ENCODE measurements at places on chromosomes 1 and 21.

DNA sequence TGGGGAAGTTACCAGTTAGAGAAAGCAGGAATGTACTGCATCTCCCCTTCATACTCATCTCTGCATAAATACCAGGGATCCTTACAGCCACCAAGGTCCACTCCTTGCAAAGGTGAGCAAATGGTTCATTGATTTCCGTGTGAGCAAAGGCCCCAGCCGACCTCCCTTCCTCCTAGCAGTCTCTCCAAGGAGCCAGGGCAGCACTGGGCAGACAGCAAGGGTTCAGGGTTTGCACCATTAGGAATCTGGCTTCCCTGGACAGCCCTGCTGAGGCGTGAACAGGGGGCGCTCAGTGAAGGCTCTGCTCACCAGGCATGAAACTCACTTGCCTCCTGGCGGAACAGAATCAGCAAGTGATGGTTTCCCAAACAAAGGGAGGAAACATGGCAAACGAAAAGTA lies 65.7 kb downstream of the MRPL37 start:
- no peak for DNase-seq

DNA sequence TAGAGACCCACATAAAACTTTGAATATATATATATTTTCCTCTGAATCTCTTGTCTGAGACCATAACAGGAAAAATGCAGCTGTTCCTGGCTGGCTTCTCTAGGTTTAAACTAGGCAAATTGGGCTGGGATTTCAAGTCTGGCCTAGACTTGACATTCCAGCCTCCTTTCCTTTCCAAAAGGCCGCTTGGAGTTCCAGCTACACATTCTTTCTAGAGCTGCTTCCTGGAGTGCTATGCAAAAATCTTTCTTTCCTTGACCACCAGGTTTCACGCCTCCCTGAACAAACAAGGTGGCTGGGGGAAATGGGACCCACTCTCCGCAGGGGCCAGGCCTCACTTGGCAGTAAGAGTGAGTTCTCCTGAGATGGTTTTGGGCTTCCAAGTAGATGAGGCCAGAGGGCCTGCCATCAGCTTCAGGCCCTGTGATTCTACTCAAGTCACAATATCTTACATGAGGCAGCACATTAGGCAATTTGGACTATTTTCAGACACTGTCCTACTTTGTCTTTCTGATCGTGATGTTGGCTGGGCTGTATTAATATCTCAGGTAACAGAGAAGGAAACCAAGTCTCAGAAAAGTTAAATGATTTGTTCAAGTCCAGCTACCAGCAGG lies 102.4 kb downstream of the FAM78B start:
- DNase-seq, result peak; percentile 59

DNA sequence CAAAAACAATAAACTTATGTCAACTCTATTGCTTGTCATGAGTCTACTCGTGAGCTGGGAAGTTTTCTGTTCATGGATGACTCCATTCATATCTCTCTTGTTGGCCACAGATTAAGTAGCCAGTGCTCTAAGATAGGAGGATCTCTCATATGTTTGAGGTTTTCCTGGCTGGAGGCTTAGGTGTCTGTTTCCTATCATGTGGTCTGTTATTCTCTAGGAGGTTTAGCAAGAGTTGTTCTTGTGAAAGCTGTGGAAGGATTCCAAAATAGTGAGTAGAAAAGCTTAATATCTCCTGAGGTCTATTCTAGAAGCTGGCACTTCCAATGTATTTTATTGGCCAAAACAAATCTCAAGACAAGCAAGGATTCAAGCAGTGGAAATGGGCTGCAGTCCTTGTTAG lies 5.8 kb upstream of the KRTAP20-2 start:
- DNase-seq, result no peak

GRCh38 chr1:8423269-8423691 lies 105.4 kb downstream of the SLC45A1 start:
- DNase-seq, result peak; percentile 65

DNA sequence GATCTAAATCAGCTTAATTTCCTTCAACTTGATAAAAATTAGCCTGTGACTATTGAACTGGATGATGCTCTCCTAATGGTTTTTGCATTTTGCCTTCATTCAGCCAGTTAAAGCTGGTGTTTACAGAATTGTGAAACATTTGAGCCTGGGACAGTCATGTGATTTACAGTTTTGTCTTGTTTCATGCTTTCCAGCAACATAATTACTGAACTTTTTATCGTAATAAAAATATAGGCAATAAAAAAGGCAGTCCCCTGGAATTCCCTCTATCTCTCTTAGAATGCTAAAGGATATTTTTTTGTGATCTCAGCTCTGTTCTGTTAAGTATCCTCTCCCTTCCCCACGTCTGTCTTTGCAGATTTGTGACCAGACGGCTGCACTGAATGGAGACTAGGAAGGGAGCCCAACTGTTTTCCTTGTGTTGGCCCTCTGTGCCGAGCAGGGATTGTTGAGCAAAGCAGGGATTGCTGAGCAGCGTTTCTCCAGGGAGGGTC lies 70.3 kb upstream of the RGL1 start:
- DNase-seq, result no peak

- DNase-seq, result no peak
Observed at GRCh38 chr21:28066076-28066475, 926.6 kb downstream of the LTN1 start.

DNA sequence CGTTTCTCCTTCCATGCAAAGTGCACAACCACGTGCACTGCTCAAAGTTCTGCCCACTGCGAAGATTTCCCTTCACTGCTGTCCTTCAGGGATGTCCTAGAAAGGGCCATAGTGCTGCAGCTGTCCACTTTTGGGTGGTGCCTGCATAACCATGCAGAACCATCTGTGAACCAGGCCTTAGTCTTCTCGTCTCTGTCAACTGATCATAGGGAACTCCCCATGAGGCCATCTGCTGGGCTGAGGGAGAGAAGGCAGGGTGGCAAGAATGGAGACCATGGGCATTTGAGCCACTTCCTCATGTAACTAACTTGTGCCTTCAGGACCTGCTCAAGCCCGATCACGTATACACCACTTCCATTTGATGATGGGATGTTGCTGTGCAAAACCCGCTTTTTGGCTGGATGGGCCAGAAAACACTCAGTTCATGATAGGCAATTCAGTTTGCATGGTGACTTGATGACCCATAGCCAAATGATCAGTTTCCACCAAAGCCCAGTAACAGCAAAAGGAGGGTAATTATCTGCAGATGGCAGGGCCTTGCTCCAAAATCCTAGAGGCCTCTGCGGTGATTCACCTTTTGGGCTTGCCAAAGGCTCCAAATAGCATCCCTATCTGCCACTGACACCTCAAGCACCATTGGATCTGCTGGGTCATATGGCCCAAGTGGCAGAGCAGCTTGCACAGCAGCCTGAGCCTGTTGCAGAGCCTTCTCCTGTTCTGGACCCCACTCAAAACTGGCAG lies 9.5 kb downstream of the ST6GALNAC5 start:
- no peak for DNase-seq

GRCh38 chr1:222996310-222996975 lies 146.6 kb downstream of the TLR5 start:
- DNase-seq, result no peak

GRCh38 chr1:239550178-239550577 lies 163.8 kb downstream of the CHRM3 start:
- DNase-seq, result no peak

- no peak for DNase-seq
Observed at GRCh38 chr1:213564215-213564659, 423.5 kb upstream of the PROX1 start.

GRCh38 chr1:38991638-38992411 lies 749 bp downstream of the AKIRIN1 start:
- peak; percentile 74 for DNase-seq

DNA sequence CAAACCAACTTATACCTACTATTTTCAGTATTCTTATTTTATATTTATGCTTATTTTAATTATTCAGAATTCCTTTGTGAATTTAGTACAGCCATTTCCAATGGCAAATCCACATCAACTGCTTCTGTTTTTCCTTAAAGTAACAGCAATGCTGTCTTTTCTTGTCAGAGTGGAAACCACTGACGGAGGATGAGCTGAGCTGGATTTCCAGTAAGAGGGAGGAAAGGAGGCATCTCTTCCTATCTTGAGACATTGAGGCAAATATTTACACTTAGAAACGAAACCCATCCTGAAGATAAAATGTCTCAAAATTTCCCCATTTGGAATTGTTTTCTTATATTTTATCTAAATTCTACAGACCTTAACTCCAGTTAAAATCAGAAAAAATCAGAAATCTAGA lies 66.1 kb upstream of the SLC44A3 start:
- DNase-seq, result no peak

GRCh38 chr1:224873434-224874369 lies 55.8 kb upstream of the DNAH14 start:
- no peak for DNase-seq

GRCh38 chr1:92016720-92017316 lies 13.0 kb upstream of the EPHX4 start:
- no peak for DNase-seq
